Right renal cortex interstitium (tissue), 3 donors: ENCODE measurements at places on chromosomes 1 and 21. TPM values are rescaled to one million over a fixed set of nuclear protein-coding genes. Genes with fewer than 3 reads are reported as not detected.

RSPO1 gene
- 5.6 TPM for polyA plus RNA-seq

USF1 gene
- polyA plus RNA-seq: 60.9 TPM

GRCh38 chr1:39491146-39491921 is at the start of gene BMP8A:
BMP8A (plus strand) TSS chr1:39491636; CDS start chr1:39491992, 356 bp downstream.
- no peak for DNase-seq

GRCh38 chr21:45517249-45518065 is 24.8 kb downstream of the SLC19A1 start:
- DNase-seq: no peak

- DNase-seq: no peak
Measured at GRCh38 chr1:216812966-216813365, 89.7 kb upstream of the ESRRG start.

- DNase-seq: no peak
Measured at GRCh38 chr1:85313888-85314696, 37.7 kb upstream of the BCL10 start.

- DNase-seq: no peak
Measured at GRCh38 chr1:2861988-2862813, 60.7 kb upstream of the TTC34 start.

DNA sequence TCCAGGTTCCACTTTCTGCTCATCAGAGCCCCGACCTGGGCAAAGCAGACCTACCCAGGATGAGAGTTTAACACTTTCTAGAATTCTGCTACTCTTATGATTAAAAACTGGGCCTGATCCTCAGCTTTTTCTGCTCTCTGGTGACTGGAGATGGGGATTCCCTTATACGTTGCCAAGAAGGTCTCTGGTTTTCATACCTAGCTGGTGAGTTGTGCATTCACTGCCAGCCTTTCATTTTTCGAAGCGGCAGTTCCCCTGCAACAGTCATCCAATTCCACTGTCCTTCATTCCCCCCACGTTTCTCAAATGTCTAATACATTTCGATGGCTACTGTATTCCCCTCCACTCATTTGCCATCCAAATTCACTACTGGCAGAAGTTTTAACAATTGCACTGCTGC is 135.3 kb downstream of the ADSS2 start:
- no peak for DNase-seq

DNA sequence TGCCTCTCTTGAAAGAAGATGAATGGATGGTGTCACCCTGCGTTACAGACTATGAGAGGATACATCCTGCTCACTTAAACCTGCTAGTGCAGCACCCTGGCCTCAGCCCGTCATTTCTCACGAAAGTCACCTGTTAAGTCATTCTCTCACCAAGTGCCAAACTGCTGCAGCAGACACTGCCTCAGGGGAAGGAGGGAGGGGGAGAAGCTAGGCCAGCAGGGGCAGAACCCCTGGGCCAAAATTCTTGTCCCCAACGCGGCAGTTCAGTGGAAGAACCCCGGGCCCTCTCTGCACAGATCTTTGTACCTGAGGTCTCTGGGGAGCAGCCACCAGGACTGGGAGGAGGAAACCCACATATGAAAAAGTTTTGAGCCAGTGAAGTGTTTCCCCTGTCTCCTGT is 37.6 kb downstream of the SYT6 start:
- no peak for DNase-seq

DNA sequence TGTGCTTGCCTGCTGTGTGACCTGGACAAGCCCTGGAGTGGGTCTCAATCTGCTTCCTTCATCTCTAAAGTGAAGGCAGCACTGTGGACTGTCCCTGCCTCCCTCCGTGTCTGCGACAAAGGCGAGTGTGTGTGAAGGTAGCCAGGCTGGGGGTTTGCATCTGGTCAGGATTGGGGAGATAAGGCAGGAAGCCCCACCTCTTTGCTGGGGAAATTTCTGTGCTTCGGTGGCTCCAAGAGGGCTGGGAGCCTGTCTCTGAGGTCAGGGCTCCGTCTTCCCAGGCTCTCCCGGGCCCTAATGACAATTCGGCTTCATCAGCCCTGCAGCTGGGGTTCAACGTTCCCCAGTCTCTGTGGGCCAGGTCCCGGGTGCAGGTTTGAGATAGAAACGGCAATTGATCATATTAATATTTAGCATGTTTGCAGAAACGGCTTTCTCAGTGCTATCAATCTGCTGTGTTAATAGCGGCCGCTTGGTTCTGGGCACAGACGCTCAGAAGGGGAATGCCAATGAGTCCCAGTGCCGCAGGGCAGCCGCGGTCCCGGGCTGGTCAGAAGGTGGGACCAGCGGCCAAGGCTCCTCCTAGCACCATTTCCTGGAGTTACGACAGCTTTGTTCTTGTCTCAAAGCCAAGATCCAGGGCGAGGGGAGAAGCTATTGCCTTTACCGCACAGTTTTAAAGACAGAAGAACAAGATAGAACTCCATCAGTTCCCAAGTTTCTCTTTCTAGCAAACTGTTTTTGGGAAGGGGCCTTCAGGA is 105.7 kb downstream of the PRDM16 start:
- no peak for DNase-seq

GRCh38 chr1:118928739-118929554 is 59.2 kb downstream of the TBX15 start:
- peak; percentile 40 for DNase-seq

GRCh38 chr1:233673261-233673946 is 59.5 kb downstream of the KCNK1 start:
- DNase-seq: no peak
